ENCODE measurements at places on chromosomes 4 and X.
A peak's percentile ranks its signal among the peaks of the same experiment; 100 is the strongest.

GRCh38 chr4:136000246-136000645 is 1532.0 kb downstream of the PCDH18 start:
- DNase-seq = no peak

GRCh38 chr4:77155631-77156452 is 1.2 kb upstream of the CCNG2 start:
- no peak for DNase-seq

DNA sequence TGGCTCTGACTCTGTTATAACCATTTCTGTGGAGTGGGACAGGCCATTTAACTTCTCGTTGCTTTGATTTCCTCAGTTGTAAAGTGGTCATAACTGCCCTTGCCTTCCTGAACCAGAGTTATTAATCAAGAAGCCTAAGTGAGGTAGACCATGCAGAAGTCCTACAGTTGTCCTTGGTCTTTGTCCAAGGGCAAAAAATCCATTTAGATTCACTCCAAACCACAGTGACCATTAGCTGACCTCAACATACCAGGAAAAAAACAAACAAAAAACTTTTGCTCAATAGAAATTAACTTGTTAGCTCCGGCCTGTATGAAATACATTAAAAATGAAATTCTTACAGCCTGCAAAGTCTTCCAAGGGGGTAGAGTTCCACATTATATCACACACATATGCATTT is 52.7 kb downstream of the TBC1D9 start:
- DNase-seq = no peak

- DNase-seq = no peak
Measured at GRCh38 chr4:53066155-53066554, 204.0 kb downstream of the RASL11B start.

DNA sequence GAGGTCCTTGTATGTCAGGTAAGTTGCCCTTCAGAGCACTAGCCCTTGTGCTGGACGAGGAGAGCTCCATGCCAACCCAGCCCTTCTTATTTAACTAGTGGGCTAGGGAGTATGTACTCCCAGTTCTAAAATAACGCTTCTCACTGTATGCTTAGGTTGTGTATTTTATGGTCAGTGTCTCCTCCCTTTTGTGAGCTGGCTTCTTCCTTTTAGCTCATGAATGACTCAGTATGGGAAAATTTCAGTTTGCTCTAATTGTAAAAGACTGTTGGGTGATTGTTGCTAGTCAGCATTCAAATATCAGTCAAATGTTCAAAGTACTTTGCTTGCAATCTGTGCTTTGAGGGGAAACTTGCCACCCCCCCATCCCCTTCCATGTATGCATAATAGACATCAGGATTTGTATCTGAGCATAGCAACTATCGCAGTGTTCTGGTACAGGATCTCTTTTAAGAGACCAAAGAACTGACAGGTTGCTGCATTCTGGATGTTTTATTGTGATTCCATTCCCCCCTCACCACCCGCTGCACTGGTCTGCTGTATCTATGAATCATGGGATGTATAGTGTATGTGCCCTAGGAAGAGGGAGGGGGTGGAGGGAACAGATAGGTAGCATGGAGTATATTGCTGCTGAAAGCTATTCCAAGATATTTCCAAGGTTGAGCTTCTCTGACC is 34.7 kb downstream of the DLG3 start:
- no peak for DNase-seq

DNA sequence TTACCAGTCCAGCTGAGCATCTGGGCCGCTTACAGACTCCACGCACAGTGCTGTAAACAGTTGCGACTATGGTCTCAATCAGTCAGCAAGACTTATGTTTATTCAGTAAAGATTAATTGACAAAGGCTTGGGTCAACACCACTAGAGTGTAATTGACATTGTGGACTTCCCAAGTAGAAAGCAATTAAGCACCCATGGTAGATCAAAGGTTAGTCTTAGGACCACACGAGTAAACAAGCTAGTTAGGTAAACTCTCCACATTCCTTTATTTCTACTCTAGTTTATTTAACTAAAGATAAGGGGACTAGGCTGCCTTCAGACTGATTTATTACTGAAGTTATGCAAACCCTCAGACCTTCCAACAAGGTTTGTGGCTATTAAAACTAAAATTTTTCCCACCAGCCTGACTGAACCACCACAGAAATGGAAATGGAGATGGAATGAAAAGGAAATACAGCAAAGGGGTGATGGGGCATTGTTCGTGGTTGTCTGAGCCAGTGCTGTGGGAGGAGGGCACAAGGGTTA is 44.2 kb downstream of the MTHFD2L start:
- DNase-seq = no peak

DNA sequence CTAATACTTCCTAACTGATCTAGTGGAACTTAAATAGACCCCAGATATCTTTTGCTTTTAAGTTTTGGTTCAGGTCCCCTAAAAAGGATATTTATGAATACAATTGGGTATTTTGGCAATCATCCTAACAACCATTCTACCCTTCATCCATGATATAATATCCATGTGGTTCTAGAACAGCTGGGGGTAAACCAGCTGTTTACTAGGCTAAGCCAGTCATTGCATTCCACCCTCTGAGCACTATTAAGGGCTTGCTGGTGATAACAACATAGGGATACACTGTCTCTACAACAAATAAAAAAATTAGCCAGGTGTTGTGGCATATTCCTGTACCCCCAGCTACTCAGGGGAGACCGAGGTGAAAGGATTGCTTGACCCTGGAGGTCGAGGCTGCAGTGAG is 54.8 kb upstream of the MAPK10 start:
- no peak for DNase-seq

DNA sequence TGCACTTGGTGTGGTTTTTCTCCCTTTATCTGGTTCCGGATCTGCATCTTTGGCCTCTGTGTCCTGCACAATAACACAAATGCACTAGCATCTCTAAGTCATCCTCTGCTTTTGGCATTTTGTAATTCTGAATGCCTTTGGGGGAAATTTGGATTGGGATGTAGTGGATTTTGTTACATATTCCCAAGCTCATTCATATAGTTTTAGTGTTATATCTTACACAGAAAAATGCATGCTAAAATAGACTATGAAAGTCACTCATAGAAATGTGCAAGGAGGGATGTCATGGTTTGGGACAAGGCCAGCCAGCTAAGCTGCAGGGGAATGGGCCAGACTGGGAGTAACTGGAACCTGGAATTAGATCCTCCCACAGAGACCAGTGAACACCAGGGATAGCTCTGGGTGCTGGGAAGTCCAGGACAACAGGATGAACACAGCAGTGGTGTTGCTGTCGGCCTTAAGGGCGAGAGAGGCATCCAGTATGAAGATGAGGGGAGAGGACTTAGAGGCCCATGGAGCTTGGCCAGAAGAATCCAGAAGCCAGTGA is 20.1 kb downstream of the ENPP6 start:
- DNase-seq = no peak

DNA sequence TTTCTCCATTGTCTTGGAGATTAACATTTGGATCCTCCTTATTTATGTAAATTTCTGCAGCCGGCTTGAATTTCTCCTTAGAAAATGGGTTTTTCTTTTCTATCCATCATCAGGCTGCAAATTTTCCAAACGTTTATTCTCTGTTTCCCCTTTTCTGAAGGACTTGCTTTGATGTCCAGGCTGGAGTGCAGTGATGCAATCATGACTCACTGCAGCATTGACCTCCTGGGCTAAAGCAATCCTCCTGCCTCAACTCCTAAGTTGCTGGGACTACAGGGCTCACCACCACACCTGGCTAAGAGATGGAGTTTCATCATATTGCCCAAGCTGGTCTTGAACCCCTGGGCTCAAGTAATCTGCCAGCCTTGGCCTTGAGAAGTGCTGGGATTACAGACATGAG is 144.0 kb upstream of the ZXDB start:
- DNase-seq = no peak

DNA sequence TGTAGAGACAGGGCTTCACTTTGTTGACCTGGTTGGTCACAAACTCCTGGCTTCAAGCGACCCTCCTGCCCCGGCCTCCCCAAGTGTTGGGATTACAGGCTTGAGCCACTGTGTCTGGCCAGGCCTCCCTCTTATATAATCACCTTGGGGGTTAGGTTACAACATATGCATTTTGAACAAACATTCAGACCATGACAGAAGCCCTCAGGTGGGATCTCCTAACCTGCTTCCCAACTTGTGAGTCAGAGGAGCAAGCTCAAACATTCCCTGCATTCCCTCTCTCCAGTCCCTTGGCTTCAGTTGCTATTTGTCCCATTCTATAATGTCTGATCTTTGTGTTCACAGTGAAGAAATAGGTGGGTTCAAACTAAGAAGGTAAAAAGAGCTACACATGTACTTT is 76.5 kb upstream of the NRK start:
- DNase-seq = no peak

DNA sequence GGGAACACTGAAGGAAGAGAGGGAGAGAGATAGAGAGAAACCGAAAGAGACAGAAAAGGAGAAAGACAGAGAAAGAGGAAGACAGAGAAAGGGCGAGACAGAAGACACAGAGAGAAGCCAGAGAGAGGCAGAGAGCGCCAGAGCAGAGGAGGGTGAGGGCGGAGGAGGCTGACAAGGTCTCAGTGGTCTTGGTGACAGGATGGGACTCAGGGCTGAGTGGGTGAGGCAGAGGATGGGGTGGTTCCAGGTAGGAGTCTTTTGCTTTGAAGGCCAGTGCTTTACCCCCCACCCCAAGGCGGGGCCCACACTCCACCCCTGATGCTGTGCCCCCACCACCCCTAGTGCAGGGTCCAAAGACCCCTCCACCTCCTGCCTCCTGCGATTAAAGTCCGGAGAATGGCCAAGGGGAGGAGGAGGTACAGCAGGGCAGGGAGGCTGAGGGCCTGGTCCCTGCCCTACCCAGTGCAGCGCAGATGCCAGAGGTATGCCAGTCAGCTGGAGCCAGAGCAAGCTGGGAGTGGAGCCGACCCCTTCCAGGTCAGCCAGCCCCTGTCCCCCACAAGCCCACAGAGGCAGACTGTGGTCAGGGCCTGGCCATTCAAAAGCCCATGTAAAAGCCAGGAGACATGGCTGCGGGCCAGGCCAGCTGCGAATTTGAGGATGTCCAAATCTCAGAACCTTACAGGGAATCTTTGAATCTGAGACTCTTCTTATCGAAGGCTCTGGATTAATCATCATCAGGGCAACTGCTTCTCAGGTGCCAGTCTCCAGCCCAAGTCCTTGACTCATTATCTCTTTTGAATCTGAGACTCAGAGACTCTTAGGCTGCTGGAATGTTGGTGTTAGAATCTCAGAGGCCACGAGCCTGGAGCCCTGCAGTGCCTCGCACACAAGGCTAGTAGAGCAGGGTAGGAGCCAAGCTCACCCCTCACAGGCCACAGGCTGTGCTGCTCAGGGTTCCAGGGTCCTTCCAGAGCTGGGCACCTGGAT is 758 bp downstream of the IQSEC2 start:
- DNase-seq = peak; percentile 58

GRCh38 chr4:36088542-36088941 is 155.8 kb downstream of the ARAP2 start:
- DNase-seq = no peak

Data from heart right ventricle (tissue), 16 donors.